ENCODE measurements at places on chromosomes 1 and 21.

- no peak for DNase-seq
These were observed 397.2 kb downstream of the NEGR1 start for GRCh38 chr1:71885171-71885570.

- no peak for DNase-seq
These were observed 41.3 kb downstream of the FHAD1 start for GRCh38 chr1:15288173-15288926.

GRCh38 chr1:85019994-85020393 is 23.1 kb upstream of the MCOLN2 start:
- DNase-seq = no peak

DNA sequence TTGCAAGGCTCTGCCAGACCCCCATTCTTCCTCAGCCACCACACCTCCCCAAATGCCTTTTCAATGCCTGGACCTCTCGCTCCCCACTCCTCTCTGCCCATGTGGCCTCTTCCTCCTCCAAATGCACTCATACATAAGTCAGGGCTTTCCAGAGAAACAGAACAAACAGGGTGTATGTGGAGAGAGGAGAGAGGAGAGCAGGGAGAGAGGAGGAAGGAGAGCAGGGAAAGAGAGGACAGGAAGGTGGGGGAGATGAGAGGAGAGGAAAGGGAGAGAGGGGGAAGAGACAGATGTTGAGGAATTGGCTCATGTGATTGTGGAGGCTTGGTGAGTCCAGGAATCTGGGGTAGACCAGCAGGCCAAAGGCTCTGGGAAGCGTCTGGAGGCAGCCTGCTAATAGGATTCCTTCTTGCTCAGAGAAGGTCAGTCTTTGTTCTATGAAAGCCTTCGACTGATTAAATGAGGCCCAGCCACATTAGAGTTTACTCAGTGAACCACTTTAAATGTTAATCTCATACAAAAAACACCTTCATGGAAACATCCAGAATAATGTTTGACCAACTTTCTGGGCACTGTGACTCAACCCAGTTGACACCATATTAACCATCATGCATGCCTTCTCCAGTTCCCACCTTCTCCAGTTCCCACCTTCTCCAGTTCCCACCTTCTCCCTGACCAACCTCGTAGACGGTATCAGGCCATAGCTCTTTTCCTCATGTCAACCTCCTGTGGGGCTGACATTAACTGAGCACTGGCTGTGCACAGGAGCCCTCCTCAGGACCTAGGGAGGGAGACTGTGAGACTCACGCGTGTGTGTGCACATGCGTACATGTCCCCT is 11.3 kb upstream of the LGR6 start:
- no peak for DNase-seq

DNA sequence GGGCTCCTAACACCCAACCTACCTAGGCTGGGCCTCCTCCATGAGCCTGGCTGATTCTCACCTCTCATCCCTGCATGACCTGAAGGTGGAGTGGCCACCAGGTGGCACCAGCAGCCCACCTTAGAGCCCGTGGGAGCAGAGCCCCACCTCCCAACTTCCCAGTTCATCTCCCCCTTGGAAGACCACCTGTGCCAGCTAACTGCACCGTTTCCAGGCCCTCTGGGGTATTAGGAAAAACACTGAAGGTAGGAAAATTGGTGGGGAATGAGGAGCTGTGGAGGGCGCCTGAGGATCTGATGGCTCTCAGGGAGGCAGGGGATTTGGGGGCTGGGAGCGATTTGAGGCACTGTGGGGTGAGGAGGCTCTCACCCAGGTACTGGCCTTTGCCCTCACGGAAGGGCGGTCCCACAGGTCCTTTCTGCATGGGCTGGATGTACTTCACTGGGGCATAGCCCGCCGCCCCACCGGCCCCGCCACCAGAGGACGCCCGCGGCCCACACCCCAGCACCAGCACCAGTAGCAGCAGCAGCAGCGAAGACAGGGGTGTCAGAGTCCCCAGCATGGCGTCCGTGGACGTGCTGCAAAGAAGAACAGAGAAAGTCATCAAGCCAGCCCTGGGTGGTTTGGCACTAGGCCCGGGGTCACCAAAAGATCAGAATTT is 11.1 kb downstream of the ADPRS start:
- no peak for DNase-seq

DNA sequence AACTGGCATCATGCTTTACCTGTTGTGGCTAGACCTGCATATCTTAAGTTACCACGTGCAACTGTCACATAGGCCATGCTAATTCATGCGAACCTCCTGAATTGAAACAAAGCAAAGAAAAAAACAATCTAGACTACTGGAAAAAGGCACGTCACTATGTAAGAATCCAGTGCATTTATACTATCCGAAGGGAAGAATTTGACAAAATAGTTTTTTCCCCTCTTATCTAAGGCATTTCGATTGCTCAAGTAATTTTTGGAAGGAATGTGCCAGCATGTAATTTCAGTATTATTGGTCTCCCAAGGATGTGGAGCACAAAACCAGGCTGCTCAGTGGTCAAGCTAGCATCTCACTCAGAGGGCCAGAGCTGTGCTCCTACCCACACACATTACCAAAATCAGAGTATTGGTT is 31.5 kb upstream of the C1orf198 start:
- DNase-seq = peak; percentile 48

GRCh38 chr1:208766832-208767231 is 522.6 kb upstream of the PLXNA2 start:
- DNase-seq = no peak

DNA sequence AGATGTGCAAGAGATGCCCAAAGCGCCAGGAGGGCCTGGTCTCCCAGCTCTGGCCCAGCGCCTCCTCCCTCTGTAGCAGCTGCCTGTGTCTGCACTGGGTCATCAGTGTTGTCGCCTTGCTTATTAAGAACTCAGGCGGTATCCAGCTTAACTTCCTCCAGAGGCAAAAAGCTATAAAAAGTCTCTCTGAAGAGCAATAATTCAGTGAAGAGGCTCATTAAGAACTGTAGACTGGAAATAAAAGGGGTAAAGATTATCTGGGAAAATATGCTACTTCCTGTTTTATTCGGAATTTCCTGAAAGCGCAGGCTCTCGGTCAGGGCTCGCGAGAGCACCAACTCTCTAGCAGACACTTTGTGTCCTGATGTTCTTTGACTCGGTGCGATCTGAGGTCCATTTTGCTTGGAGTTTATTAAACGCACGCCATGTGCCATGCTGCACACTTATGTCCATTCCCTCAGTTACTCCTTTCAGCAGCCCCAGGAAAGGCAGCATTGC is 70.4 kb downstream of the MRPS6 start:
- DNase-seq = no peak
